ENCODE measurements at places on chromosomes 16 and 17.

GRCh38 chr16:19517424-19518089 is 4.3 kb downstream of the GDE1 start:
- DNase-seq: no peak

GRCh38 chr17:81403671-81404534 is 8.6 kb downstream of the BAHCC1 start:
- no peak for DNase-seq

- no peak for DNase-seq
Measured at GRCh38 chr17:7435676-7436555, 681 bp downstream of the TMEM102 start.

GRCh38 chr16:72023962-72024361 is 15.4 kb downstream of the DHODH start:
- DNase-seq: no peak

DNA sequence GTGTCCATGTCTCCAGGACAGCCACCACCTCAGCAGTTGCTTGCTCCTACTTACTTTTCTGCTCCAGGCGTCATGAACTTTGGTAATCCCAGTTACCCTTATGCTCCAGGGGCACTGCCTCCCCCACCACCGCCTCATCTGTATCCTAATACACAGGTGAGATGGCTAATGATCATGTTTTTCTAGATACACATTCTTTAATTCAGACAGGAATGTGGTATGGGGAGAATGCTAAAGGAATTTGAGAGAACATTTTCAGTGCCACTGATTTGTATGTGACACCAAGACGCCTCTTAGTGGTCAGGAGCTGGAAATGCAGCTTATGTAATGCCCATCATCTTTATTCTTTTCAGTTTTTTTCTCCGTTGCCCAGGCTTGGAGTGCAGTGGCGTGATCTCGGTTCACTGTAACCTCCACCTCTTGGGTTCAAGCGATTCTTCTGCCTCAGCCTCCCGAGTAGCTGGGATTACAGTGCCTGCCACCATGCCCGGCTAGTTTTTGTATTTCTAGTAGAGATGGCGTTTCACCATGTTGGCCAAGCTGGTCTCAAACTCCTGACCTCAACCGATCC is 8.9 kb upstream of the RAPGEFL1 start:
- peak; percentile 59 for DNase-seq

DNA sequence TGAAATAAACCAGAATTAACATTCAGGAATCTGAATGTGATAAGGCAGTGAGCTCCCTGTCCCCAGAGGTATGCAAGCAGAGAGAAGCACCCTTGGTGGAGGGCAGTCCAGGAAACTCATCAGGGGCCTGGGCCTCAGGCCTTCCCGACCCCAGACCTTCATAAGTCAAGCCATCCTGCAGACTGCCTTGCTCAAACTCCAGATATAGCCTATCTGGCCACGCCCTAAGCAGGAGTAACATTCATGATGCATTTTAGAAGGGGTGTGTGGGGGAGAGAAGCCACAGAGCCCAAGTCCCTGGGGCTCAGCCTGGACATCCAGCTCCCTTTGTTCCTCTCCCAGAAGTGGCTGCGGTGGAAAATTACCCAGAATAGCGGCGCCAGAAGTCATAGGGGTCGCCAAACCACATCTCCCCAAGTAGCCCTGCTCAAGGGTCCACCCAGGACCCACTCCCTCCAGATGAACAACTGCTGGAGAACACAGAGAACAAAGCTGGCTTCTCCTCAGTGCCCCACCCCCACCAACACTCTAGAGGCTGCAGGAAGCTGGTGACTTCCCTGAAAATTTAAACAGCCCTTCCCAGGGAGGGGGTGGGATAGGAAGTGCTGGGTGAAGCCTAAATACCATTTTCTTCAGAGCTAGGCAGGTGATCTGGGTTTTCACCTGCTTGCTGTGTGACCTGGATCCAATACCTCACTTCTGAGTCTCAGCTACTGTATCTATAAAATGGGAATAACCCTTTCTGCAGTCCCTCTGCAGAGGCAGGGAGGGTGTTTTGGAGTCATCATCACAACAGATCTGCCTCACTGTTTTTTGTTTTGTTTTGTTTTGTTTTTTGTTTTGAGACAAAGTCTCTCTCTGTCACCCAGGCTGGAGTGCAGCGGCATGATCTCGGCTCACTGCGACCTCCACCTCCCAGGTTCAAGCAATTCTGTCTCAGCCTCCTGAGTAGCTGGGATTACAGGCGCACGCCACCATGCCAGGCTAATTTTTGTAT is 1.5 kb upstream of the SREBF1 start:
- DNase-seq: no peak

DNA sequence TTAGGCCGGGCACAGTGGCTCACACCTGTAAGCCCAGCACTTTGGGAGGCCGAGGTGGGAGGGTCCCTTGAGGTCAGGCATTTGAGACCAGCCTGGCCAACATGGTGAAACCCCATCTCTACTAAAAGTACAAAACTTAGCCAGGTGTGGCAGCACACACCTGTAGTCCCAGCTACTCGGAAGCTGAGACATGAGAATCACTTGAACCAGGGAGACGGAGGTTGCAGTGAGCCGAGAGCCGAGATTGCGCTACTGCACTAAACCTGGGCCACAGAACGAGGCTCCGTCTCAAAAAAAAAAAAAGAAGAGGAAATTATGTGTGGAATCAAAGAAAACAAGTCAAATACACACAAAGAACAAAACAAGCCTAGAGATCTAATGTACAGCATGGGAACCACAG is 16.1 kb upstream of the MPRIP start:
- no peak for DNase-seq

DNA sequence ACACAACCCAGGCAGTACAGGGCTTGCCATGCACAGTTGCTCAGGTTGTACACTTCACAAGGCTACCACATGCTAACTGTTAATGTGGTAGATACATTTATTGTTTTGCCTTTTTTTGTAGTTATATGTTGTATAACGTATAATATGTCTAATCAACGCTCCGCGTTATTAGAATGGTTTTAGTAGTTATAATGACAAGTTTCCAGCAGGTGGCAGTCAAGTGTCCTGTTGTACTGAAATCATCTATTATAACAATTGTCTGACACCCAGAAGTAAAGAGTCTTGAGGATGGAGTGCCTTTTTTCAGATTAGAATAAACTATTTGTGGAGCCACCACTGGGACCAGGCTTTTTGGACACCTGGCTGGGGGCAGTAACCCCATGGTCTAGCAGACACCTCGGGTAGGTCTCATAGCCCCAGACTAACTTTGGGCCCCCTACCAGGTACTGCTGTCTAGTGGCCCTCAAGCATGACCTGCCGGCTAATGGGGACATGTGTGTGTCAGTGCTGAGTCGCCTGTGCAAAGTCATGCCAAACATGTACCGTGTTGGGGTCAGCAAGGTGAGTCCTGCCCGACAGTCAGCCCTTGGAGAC is 32.8 kb downstream of the MYO15A start:
- DNase-seq: no peak

DNA sequence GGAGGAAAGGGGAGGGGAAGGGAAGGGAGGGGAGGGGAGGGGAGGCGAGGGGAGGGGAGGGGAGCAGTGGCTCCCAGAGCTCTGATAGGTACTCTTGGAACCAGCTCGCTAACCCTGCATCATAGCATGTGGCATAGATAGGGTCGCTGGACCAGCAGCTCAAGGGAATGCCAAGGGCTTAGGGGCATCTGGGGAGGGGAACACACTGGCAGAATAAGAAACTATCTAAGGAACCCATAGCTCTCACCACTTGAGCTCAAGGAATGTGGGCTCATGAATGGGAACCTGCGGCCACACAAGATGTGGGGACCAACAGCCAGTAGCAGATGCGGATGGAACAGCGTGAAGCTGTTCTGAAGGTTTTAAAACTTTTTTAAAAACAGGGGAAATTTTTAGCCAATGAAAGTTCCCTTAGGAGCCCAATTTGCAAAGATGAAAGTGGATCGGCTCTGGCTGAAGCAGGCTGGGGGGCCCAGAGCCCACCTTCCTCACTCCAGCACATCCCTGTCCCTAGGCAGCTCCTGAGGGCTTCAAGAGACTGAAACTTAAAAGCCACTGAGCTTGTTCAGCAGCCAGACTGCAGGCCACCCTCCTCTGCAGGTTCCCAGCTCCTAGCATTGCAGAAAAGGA is 46.9 kb downstream of the PIMREG start:
- no peak for DNase-seq

GRCh38 chr17:34222722-34223497 is 32.2 kb upstream of the CCL2 start:
- DNase-seq: no peak

DNA sequence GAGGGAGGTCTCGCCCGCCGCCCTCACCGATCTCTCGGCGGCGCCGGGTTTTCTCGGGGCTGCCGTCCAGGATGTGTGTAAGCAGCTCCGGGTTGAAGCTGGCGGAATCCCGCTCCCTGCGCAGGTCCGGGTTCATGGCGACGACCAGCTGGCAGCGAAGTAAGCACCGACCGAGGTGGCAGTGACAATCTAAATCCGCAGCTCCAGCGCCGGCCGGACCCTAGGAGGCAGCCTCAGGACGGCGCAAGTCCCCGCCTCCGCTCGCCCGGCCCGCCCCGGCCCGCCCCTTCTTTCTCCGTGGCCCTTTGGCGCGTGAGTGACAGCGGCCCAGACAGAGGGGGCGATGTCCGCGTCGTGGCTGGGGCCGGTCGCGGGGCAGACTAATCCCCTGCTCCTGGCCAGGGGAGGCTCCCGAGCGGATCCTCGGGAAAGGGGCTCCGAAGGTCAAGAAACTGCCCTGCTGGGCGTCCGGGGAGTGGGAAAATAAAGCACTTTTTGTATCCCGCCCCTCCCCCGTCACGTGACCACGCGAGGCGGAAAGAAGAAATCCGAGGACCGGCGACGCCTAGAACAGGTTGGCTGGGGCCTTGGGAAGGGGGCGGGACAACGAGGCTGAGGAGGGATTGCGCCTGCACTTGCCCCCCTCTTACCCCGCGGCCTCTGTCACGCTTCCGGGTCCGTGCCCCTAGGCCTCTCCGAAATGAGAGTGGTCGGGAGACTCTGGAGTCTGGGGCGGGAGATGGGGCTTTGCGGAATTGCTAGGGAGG is at the start of the genes ACOX1 and TEN1:
Gene ACOX1, minus strand, starts transcription at position 229 of the 767 bp plus-strand sequence. Its CDS starts 93 bp downstream, at position 136.
Gene TEN1, plus strand, starts transcription at position 303 of the 767 bp plus-strand sequence. CDS start 6,953 bp downstream, outside the sequence.
- peak; percentile 99 for DNase-seq

DNA sequence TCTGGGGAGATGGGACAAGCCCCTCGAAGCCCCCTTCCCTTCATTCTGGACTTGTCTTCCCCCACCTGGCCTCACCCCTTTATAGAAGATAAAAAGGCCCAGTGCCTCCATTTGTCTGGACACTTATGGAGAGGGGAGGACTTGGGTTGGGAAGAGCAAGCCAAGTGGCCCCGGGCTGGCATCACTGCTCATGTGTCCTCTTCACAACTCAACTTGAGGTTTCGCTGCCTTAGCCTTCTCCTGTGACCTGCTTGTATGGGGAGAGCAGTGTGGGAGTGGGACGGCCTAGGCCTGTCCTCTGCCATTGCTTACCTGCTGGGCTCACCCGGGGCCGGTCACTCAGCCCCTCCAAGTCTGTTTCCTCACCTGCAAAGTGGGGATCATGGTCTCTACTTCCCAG is 1.4 kb downstream of the PAQR4 start:
- no peak for DNase-seq

- DNase-seq: peak; percentile 78
Measured at GRCh38 chr16:89873972-89874689, 739 bp downstream of the TCF25 start.

DNA sequence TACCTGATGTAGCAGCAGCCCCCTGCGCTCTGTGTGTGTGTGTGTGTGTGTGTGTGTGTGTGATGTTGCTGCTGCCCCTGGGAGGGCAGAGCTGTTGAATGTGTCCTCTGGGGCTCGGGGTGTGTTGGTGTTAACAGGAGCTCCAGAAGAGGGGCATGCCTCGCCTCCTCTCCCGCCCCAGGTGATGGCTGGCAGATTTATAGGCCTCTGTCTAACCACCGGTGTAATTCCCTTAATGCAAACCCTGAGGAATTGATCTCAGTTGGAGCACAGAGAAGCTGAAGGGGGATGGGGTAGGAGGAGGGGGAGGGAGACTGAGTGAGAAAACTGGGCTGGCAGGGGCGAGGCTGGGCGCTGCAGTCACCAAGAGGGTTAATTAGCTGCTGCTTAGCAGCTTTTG is 10.0 kb downstream of the CACNA1G start:
- DNase-seq: no peak

DNA sequence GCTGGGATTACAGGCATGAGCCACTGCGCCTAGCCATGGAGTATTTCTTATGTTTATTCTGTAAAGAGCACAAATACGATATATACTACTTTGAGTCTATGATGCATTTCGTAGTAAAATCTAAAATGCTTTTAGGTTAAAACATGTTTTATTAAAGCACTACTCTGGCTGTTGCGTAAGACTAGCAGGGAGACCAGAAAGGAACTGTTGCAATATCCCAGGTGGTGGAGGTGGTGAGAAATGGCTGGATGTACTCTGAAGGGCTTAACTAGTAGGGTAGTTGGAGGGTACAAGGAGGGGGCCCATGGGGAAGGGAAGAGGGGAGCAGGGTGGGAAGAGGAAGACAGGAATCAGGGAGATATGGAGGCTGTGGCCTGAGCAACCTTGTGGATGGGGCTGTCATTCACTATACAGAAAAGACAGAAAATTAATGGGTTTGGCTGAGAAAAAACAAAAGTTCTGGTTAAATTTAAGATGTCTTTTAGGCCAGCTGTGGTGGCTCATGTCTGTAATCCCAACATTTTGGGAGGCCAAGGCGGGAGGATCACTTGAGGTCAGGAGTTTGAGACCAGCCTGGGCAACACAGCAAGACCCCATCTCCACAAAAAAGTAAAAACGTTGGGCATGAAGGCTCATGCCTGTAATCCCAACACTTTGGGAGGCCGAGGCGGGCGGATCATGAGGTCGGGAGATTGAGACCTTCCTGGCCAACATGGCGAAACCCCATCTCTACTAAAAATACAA is 35.8 kb downstream of the ST3GAL2 start:
- DNase-seq: no peak

GRCh38 chr17:75346906-75347305 is 57.7 kb upstream of the SLC25A19 start:
- DNase-seq: no peak

DNA sequence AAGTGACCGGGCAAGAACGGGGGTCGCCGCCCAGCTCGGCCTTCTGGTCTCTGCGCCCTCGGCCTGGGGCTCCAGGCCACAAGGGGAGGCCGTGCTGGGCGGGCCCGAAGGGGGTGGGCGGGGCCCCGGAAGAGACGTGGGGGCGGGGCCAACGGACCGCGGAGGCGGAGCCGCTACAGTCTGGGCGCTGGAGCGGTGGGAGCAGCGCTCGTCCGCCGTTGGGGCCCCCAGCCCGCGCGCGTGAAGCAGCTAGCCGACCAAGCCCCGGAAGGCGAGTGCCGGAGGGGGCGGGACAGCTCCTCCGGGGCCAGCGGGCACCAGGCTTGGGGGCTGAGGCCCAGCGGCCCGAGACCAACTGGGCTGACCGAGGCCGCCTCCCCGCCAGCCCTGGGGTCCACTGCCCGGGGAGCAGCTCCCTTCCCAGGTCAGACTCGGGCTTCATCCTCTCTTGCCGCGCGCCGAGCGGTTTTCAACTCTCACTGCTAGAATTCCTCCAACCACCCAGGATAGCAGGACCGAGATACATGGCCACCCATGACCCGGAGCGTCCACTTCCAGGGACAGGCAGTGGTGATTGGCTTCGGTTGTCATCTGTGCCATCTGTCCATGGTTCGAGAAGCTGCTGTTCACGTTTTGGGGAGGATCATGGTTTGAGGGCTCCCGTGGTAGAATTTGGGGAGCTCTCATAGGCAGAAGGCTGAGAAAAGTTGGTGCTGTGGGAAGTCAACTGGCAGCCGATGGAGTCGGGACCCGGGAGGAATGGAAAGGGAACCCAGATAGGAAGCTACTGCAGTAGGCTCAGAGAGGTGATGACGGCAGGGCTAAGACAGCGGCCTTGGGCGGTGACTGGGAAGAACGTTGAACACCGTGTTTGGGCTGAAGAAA is 44.6 kb upstream of the LCMT1 start:
- DNase-seq: peak; percentile 60

- DNase-seq: peak; percentile 61
Measured at GRCh38 chr17:40615068-40615840, 32.4 kb downstream of the SMARCE1 start.

GRCh38 chr16:71885261-71885650 is 1.3 kb upstream of the ZNF821 start:
- no peak for DNase-seq
